ENCODE measurements at places on chromosomes 7 and 10.
A peak's percentile ranks its signal among the peaks of the same experiment; 100 is the strongest.

- DNase-seq, result no peak
These were observed 25.0 kb downstream of the C10orf105 start for GRCh38 chr10:71694567-71694968.

DNA sequence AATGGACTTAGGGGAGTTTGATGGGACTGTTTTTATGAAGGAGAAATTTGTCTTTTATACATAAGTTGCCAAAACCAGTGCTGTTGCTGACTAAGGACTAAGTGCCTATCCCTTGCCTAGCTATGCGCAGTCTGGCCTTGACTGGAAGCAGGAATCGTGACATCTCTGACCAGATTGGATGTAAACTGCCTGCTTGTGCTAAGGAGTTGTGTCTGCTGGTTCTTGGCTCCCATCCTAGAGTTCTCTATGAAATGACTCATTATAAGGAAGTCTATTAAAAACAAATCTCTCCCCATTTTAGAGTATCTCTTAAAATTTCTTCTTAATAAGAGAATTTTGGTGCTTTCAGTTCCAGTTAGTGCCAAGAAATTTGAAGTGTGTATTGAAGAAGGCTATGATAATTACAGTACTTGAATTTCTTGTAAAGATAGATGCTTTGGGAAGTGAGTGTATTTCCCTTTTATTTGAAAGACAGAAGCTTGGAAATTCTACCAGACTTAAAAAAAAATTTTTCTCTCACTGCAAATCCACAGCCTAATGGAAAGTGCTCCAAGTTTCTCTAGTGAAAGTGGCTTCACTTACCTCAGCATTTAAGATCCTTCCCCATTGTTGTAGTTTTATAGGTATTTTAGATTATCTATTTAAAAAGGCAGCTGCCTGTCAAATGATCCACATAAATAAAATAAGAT, 77.6 kb downstream of the BICC1 start:
- DNase-seq, result peak; percentile 95

- peak; percentile 91 for DNase-seq
These were observed 144.4 kb downstream of the ARID5B start for GRCh38 chr10:62045765-62046521.

GRCh38 chr10:78906734-78907390, 161.9 kb upstream of the ZMIZ1 start:
- DNase-seq, result no peak

DNA sequence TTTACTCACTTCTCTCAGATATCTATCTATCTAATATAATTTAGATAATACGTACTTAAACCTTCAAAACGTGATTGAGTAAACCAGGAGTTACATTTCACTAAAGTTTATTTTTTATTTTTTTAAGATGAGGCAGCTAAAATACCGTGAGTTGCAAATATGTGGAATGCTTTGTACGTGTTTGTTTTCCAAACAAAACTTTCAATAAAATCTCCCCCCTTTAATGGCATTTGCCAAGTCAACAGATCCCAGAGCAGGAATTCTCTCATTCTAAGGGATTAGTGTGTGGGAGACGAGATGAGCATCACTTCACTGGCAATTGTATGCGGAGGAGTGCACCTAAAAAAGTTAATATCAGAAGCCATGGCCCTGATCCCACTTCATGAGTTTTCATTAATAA, 53.7 kb upstream of the MAGI2 start:
- DNase-seq, result no peak

- DNase-seq, result no peak
These were observed 262.8 kb upstream of the KLF14 start for GRCh38 chr7:130996833-130997231.

- DNase-seq, result no peak
These were observed 79.9 kb downstream of the TACC2 start for GRCh38 chr10:122068844-122069243.

- no peak for DNase-seq
These were observed 284.9 kb downstream of the FGFR2 start for GRCh38 chr10:121313119-121313875.

DNA sequence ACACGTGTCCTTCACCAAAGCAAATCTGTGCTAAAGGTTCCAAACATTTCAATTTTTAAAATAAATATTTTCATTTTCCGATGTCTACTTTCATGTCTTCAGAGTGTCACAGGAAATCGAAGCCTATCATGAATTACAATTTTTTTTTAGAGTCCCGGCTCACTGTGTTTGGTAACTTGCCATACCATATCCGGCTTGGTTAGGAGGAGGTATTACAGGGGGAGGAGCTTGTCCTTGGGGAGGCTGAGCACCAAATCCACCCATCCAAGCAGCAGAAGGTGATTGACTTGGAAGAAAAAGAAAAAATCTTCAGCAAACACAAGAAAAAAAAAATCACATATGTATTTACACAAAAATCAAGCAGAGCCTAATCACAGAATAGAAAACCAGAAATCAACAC, 21.3 kb downstream of the TIAL1 start:
- no peak for DNase-seq

DNA sequence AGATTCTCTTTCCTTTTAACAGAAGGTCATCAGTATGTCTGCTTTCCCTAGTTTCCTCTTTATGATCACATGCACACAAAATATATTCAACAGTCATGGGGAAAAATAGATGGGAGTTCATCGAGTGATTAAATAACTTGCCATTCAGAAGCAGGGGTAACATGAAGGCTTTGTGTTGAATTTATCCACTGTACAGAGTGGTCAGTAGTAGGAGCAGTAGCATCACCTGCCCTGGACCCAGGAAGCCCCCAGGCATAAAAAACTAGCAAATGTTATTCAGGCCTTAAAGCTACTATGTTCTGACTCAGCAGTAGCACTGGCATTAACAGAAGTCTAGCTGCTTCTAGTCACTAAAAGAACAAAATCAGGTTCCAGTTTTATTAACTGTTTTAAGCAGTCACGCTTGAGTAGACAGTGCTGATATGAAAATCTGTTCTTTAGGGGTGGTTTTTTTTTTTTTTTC, 31.4 kb upstream of the FAM133B start:
- DNase-seq, result no peak

- no peak for DNase-seq
These were observed 26.5 kb downstream of the ADGRA1 start for GRCh38 chr10:133114251-133114650.

DNA sequence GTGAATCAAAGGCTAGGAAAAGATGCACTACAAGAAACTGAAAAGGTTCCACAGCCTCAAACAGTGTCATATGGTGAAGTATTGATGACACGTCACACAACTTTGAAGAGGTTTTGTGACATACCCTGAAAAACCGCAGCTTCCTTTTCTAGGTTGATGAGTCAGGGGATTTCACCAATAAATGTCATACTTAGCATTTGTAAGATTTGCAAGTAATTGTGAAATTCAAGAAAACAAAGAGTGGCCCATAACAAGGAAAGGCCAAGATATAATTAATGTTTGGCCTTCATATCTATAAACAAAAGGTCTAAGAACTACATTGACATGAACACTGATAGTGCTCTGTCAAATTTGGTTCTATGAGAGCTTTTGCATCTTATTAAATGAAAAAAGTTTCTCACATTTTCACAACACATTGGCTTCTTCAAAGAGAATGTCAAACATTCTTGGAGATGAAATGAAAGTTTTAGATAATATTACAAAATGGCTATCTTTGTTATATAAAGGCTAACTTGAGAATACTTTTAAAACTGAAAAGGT, 62.0 kb upstream of the NAMPT start:
- peak; percentile 89 for DNase-seq

DNA sequence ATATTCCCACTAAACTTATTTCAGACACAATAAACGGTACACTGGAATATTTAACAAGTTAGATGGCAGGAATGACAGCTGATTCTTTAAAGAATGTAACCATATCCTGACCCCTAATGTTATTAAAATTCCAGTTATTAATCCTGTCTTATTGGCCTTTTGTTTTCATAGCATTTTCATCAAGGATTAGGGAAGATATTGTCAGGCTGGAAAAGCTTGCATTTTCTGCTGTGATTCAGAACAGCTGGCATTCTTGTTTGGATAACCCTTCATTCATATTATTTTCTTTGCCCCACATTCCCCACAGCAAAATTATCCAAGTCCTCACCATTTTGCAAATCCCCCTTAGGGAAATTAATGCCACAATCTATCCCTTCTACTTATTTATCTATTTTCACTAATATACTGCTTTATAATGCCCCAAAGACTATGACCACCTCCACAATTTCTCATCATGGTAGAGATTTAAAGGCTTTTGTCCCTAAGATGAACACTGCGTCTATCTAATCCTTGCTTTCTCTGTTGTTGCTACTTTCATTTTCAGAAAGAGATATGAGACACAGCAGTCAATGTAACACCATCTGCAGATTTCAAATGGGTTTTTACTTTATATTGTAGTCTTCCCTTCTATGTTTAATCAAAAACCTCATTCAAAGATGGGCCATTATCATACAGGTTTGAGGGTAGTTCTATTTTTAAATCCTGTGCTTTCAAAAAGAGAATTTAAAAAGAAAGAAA, 475.1 kb downstream of the PARD3 start:
- DNase-seq, result no peak

- DNase-seq, result no peak
These were observed 527.6 kb upstream of the SORCS1 start for GRCh38 chr10:107692072-107692471.

GRCh38 chr10:117373823-117374505, 1.3 kb downstream of the PDZD8 start:
- DNase-seq, result no peak

DNA sequence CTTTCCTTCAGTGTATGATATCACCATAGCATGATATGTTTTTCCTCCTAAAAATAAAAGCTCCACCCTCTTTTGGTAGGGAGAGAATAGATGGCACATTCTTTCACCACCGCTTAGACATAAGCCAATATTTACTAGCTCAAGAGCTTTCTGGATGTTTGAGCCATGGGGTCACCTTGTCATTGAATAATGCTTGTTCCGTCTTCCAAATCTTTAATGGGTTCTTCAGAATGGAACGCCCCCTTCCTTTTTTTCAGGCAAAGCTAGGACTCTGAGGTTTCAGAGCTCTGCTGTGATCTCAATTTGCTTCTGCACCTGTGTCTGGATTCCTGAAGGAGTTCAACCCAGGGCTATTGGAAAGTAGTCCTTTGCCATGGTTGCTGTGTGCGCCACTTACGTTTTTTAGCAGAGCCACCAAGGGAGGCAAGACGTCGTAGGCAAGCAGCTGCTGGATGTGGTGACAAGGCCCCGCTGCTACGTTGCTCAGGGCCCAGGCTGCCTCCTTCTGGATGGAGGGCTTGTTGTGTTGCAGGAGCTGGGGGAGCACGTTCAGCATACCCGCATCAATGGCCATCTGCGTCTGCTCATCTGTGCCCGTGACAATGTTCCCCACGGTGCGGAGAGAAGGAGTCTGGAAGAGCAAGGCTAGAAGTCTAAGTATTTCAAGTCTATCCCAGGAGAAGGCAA, 23.2 kb downstream of the KPNA7 start:
- DNase-seq, result no peak

DNA sequence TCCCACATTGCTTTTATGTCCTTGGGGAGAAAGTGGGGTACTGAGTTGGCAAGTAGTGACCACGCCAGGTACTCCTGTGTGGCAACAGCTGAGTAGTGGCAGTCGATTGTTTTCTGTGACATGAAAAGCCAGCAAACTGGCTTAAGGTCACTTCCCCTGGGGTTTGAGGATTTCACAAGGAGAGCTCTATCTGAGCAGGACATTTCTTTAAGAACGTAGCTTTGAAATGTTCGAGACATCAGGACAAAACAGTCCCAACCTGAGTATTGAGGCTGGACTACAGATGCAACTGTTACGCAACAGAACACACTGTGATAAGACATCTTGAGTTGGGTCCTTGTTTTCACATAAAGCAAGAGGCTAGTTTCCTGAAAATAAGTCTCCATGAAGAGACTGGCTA, 146.7 kb upstream of the KLF14 start:
- no peak for DNase-seq

- DNase-seq, result peak; percentile 51
These were observed 286.9 kb downstream of the PTEN start for GRCh38 chr10:88150339-88150738.

GRCh38 chr7:94410413-94411187, 15.9 kb downstream of the COL1A2 start:
- no peak for DNase-seq

DNA sequence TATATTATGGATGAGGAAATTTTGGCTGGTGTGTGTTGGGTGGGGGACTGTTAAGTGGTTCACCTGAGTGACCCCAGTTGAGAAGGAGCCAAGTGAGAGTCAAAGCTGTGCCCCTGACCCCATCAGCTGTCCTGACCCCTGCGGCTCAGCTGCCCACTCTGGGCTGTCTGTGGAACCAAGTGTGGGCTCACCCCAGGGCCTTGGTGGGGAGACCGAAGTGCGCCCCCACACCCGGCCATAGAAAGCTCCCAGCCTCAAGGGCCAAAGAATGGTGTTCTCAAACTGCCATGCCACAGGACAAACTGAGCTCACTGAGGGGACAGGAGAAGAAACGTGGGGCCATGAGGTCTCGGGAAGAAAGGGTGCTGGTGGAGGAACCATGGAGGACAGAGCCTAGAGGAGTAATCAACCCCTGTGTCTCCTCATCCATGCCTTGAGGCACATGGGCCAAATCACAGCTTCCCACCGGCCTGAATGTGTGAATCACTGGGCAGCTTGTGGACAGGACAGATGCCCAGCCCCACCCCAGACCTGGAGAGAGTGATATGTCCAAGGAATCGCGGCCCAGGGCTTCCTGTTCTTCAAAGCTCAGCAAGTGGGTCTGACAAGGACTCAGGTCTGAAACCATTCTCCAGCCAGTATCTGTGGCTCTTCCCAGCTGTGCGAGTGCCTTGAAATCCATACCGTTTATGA, 86.2 kb upstream of the CACUL1 start:
- no peak for DNase-seq

GRCh38 chr7:106094780-106095179, 17.3 kb downstream of the SYPL1 start:
- no peak for DNase-seq

GRCh38 chr7:20152511-20152910, 64.7 kb downstream of the MACC1 start:
- no peak for DNase-seq

GRCh38 chr7:107122486-107122911, 46.3 kb upstream of the HBP1 start:
- peak; percentile 13 for DNase-seq

GRCh38 chr7:125061-125475, 67.3 kb upstream of the FAM20C start:
- no peak for DNase-seq

- DNase-seq, result no peak
These were observed 225.7 kb downstream of the RPS24 start for GRCh38 chr10:78259391-78259790.

- DNase-seq, result no peak
These were observed 164.9 kb upstream of the RHEB start for GRCh38 chr7:151684408-151685175.

- DNase-seq, result no peak
These were observed 179.5 kb downstream of the REEP3 start for GRCh38 chr10:63700631-63701156.
